Right lung (tissue), 10 donors: ENCODE measurements at places on chromosomes 4 and X.

DNA sequence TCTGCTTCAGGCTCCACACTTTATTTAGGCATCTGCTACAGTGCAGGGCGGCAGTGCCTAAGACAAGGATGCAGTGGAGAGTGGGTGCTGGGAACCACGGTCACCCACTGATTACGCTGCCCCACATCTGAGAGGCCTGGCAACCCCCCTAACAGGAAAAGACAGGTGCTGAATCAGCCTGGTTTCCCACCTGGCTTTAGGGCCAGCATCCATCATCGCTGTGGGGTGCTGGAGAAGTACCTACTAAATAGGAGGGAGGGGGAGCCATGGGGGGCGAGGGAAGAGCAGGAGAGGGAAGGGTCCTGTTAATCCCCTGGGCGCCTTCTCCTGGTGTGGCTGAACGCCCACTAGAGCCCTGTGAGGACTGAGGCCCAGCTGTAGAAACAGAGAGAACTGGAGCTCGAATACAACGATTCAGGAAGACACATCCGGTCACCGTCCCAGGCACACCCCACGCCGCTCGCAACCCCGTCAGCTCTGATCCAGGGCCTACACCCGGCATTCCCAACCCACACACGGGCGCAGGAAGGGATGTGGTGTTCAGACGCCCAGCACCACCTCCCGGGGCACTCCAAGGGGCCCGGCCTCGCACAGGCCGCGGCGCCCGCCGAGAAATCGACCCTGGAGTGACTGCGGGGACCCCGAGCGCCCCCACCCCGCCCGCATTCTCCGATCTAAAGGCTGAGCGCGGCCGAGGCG lies 554 bp downstream of the DCTD start:
- peak; percentile 68 for DNase-seq

DNA sequence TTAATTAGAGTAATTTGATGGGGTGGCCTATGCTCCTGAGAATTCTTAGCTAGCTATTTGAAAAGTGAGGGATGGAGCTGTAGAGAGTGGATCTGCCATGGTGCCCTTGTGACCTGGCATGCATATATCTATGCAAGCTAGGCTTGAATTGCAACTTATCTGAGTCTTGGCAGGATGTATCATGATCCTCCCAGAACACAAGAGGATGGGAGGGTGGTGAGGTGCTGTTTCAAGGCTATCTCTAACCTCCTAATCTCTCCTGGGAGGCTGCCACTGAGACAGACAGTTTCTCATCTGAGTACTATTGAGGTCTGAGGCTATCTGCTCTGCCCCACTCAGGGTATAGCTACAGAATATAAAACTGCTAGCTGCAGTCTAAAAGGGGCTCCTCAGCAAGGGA lies 56.6 kb downstream of the BRCC3 start:
- DNase-seq, result no peak

DNA sequence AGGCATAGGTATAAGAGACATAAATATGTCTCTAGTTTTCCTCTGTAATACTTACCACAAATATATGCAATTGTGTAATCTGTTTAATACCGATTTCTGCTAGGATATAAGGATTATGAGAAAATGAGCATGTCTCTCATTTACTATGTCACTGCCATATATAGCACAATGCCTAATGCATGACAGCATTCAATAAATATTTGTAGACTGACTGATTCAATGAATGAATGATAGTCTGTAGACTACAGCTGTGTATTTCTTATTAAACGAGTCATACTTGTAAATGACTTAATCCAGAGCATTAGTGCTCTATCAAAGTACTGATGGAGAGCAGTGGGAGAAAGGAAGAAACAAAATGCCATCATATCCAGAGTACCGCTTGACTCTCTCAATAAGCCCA lies 175.6 kb downstream of the PPP3CA start:
- no peak for DNase-seq

DNA sequence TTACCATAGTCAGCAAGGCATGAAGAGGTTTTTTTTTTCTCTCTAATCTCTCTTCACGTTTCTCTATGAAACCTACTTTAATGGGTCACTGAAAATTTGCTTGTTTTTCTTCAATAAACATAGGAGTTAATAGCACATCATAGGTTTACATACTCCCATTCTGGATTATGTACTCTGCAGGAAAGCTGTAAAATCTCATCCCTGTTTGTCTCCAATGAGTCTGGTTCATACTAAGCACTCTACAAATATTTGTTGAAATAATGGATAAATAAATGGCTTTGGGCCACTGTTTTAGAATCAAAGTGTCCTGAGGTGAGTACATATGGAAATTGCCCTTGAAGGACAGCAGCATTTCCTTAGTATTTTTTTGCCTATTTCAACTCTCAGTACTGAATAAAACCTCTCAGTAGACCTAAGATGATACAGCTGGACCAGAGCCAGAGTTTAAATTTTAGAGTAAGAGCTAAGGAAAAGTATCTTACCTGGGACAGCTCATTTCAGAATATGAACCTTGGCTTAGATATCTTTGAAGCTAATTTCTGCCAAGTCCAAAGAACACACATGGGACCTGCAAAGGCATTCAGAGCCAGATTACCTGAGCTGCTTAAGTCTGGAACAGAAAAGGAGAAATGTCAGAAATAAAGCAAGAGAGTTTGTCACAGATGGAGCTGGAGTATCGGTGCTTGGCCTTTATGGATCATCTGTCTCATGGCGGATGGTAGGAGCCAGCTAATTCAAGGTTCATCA lies 34.4 kb downstream of the PF4 start:
- no peak for DNase-seq

DNA sequence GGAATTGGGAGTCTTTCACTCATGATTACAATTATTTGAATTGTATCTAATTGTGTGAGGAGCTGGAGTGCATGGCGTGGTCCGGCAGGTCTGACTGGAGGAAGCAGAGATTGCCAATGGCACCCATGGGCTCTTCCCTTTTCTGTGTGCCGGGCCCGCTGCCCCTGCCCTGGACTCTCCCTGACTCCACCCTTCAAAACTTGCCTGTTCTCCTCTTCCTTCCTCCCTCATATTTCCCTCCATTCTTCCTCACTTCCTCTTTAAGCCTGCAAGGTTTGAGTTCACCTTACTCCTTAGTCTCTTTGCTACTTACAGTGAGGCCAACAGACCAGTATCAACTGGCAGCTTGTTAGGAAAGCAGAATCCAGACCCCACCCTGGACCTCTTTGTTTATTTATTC lies 6.5 kb upstream of the STBD1 start:
- no peak for DNase-seq

DNA sequence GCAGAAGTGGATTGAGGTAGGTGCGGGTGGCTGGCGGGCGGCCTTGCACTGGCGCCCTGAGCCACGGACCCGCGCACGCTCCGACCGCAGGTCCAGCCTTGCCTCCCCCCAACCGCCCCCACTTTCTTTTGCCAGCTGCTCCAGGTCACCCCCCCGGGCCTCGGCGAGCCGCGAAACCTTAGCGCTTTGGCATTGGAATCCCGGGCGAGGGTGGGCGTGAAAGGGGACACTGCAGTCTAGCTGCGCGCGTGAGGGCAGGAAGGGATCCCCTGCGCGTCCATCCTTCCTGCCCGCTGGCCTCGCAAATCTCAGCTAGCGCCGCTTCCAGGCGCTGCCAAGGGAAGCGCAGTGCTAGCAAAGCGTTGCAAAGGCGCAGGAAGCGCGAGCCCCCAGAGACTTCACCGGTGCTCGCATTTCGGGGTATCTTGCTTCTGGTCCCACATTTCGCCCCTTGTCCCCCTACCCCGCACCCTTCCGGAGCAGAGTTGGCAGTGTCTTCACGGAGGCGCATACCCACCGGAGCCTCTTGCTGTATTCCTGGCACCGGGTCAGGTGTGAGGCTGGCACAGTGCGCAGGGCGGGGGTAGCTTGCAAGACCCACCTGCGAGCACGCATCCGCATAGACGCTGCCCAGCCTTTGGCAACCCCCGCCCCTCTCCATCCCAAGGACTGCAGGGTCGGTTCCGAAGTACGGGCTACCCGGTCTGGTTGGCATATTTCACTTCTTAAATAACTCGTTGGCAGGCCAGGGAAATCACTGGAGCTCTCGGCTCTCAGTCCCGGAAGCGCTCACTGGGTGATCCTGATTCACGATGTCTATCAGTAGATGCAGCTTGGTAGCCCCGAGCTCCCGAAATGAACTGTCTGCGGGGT lies 104.4 kb downstream of the UCHL1 start:
- peak; percentile 72 for DNase-seq

GRCh38 chrX:70455366-70456202 lies 10.9 kb downstream of the DLG3 start:
- no peak for DNase-seq

- DNase-seq, result no peak
Observed at GRCh38 chrX:77622233-77622632, 163.8 kb downstream of the ATRX start.

DNA sequence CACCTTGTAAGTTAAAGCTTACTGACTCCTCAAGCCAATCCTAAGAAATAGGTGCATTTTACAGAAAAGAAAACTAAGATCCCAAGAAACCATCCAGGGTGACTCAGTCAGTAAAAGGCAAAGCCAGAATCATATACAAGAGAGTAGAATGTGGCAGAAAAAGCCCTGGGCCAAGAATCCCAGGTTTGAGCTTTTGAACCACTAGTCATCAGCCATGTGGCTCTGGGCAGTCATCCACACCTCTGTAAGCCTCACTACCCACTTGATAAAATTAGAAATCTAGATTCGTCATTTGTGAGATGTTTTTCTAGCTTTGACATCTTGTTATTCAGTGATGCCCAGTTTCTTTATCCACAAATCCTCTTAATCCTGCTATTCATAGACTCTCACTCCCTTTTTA lies 122.2 kb upstream of the PDE5A start:
- DNase-seq, result no peak

DNA sequence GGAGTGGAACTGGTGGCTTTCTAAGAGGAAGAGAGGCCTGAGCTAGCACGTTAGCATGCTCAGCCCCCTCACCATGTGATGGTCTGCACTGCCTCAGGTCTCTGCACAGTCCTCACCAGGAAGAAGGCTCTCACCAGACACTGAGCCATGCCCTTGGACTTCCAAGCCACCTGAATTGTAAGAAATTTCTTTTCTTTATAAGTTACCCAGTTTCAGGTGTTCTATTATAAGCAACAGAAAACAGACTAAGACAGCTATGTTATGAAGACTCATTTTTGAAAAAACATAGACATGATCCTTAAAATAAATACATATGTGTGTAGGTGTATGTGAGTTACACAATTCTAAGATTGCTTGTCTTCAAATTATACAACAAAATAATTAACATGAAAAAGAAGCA lies 74.7 kb downstream of the CEP44 start:
- no peak for DNase-seq

DNA sequence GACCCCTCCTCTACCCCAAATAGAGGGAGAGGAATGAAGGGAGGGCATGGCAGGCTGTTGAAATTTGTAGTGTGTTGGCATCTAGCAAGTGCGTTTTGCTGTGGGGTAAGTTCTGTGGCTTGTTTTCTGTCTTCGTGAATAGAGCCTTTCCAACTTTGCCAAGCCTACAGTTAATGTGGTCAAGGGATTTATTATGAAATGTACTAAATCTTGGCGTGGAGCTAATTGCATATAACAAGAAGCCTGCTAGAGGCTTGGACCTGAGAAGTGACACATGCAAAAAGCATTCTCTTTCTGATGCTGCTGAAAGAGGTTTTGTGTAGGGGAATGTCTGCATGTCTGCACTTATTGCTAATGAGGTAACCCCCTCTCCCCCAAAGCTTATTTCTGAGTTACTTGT lies 132.2 kb downstream of the BMPR1B start:
- DNase-seq, result no peak

- DNase-seq, result no peak
Observed at GRCh38 chr4:75259306-75259705, 254.9 kb downstream of the RCHY1 start.

- no peak for DNase-seq
Observed at GRCh38 chr4:113978561-113979147, 793 bp downstream of the ARSJ start.

DNA sequence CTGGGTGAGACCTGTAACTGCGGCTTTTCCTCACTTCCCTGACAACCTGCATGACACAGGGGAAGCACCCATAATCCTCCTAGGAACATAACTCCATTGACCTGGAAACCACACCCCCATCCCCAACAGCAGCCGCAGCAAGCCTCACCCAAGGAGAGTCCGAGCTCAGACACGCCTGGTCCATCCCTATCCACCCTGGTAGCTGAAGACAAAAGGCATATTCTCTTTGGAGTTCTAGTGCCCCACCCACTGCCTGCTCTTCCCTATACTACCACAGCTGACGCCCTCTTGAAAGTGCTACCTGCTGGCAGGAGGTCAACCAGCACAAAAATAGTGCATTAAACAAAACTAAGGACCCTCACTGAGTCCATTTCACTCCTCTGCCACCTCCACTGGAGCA lies 1080.9 kb upstream of the IGFBP7 start:
- no peak for DNase-seq

- DNase-seq, result peak; percentile 41
Observed at GRCh38 chr4:93199492-93199891, 629.1 kb upstream of the ATOH1 start.

GRCh38 chrX:84729408-84729807 lies 227.2 kb upstream of the HDX start:
- no peak for DNase-seq

GRCh38 chrX:76802708-76803107 lies 375.2 kb downstream of the MAGEE1 start:
- DNase-seq, result no peak

DNA sequence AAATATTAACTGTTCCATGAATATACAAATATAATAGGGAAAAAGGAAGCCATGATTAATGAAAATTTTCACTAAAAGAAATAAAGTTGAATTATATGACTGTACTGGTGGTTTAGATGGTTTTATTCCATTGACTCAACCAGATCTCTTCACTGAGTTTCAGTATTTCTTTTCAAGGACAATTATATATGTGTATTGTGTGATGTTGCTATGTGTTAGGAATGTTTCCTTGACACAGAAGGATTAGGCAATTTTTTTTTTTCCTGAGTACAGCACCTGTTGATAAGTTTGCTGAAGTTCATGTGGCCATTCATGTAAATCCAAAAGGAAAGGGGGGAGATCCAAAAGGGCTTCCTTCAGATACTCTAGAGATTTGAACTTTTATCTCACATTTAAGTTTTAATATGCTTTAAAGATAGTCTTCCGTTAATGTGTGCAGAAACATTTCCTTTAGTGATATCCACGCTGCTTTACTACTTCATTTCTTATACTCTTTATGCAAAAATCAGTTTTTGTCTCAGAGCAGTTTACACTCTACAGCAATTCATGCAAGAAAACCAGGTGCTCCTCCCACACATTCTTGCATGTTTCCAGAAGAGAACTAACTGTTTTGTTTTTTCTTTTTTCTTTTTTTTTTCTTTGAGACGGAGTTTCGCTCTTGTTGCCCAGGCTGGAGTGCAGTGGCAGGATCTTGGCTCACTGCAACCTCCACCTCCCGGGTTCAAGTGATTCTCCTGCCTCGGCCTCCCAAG lies 249.1 kb downstream of the RPA4 start:
- no peak for DNase-seq

- DNase-seq, result peak; percentile 31
Observed at GRCh38 chrX:68533656-68534055, 34.8 kb downstream of the YIPF6 start.

- no peak for DNase-seq
Observed at GRCh38 chr4:85783483-85783882, 308.5 kb downstream of the ARHGAP24 start.

GRCh38 chrX:35340465-35340864 lies 397.9 kb downstream of the FAM47B start:
- no peak for DNase-seq

- DNase-seq, result no peak
Observed at GRCh38 chrX:13752646-13753045, 18.1 kb downstream of the OFD1 start.
